ENCODE measurements at places on chromosomes 5 and 9. TPM values are rescaled to one million over a fixed set of nuclear protein-coding genes. Genes with fewer than 3 reads are reported as not detected.

DNA sequence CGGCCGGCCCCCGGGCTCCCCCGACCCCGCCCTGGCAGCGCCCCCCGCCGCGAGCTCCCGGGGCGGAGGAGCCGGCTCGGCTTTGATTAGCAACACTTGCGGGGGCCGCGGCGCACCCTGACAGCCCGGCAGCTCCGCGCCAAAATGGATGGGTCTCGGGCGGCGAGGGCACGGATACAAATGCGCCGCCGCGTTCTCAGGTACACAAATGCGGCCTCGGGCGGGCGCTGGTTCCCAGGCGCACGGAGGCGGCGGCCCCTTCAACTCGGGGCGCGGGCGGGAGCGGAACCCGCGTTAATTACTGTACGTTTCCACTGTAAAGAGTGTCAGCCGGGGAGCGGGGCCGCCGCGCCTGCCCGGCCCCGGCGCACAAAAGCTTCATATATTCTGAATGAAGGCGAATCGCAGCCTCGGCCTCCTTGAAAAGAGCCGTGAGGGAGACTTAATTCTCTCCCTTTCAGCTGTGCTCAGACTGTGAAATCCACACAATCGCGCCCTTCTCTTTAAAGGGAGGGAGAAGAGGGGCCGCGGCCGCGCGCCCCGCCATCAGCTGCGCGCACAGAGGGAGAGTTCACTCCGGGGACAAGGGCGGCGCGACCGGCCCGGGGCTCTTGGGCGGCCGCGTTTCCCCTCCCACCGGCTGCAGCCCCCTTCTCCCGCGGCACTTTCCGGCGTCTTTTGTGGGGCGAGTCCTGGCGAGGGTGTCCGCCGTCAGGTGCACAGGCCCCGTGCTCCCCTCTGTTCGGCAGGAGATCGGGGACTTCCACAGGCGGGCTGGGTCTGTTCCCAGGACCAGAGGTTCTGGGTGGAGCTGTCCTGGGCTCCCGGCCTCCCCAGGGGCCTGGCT is 27.0 kb downstream of the MSX2 start:
- DNase-seq, result peak; percentile 31

DNA sequence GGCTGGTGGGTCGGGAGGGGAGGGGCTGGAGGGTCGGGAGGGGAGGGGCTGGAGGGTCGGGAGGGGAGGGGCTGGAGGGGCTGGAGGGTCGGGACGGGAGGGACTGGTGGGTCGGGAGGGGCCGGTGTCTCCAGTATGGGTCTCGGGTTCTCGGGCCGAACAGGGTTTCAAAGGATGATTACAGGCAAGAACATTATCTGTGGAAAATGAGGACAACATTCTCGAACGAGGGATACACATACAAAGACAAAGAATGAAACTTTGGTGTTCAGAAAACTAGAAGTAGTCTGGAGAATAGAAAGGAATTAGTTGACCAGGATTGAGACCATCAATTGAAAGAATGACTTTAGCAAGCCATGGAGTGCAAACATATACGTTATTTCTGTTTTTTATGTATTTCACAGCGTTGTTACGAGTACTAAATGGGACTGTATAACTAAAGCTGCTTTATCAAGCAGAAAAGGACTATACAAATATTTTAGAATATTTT is 360 bp upstream of the ZCCHC10 start:
- DNase-seq, result no peak

DNA sequence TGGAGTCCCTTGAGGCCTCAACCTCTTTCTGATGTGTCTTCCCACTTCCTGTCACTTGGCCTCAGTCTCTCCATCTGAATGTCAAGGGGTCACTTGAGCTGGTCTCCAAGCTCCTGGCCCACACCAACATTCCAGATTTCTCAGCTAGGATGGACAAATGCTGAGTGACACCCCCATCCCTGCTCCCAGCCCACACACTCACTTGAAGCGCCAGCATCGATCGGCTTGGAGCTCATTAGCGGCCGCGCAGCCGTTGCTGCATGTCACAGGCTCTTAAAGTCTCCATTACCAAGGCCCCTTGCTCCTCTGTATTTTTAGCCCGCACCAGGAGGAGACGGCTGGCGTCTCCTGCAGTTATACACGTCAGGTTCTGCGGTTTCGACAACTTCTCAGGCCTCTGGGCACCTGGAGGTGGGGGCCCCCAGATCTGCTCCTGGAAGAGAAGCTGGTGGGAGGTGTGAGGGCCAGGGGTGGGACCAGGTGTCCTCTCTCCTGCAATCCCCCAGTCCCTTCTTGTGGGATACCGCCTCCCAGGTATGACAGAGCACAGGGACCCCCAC is 33.4 kb upstream of the ARAP3 start:
- DNase-seq, result no peak

NOXA1 gene
- polyA plus RNA-seq, result 6.9 TPM

EEIG1 gene
- 39.8 TPM for polyA plus RNA-seq

Data from right lung (tissue), 10 donors.